ENCODE measurements at places on chromosomes 2 and 18. TPM values are rescaled to one million over a fixed set of nuclear protein-coding genes. Genes with fewer than 3 reads are reported as not detected.

DNA sequence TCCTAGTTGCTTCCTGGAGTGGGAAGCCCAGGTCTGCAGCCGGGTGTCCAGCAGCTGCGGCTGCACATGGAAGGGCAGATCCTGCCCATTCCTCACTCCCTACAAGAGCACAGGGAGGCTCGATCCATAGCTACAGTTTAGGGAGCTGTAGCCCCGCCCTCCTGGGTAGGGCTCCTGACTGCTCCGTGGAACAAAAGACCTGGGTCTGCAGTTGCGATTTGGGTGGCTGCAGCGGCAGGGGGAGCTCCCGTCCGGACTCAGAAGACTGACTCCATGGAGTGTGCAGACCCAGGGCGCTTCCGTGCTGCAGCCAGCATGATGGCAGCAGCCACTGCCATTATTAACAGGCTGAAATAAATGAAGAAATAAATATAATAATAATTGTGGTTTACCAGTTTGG, 157.3 kb downstream of the CTNNA2 start:
- no peak for DNase-seq

- no peak for DNase-seq
These were observed 31.8 kb downstream of the ATP9B start for GRCh38 chr18:79100944-79101343.

DNA sequence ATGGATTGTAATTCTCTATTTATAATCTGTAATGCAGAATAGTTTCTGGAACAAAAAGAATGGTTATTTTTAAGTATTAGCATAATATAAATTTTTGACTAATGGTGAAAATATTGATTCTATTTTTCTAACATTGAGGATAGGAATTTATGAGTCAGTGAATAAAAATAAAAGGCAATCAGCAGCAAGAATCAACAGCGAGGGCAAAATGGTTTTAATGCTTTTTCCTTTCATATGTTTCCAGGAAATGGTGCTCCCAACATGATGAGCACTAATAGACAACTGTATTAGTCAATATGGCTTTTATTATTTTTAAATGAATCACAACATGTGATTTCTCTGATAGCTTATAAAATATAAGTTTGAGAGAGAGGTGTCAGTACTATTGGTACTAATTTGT, 90.7 kb upstream of the TFPI start:
- no peak for DNase-seq

DNA sequence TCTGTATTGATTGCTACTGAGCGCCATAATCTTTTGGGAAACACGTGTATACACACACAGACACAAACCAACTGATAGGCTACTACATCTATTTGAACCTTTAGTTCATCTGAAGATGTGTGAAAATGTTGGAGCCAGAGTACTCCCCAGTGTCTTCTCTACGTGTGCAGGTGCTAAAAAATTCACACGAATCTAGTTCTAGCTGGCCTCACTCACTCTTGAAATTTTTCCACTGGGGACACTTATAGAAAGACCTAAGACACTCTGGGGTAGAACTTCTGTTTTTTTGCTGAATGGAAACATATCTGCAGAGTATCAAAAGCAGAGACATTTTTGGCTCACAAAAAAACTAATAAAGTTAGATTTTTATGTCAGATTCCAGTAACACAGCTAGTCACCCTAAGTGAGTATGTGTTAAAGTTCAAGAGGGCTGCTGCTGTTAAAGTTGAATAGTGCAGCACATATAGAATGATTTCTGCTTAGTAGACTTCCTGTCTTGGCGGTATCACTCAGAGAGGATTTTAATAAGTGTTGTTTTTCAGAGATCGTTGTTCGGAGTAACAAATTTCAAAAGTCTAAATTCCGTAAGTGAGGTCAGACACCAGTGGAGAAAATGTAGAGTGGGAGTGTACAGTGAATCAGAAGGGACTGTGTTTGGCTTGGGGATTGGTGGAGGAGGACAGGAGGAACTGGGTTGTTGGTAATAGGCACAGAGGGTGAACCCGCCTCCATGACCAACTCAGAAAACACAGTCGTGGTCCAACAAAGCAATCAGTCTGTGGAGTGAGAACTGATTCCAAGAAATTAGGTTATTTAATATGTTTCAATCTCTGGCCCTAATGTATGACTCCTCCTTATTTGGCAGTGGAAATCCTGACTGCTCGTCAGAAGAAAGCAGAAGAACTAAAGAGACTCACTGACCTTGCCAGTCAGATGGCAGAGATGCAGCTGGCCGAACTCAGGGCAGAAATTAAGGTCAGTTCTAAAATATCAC, 43.1 kb downstream of the KCTD18 start:
- DNase-seq, result peak; percentile 58

- no peak for DNase-seq
These were observed 115.6 kb downstream of the NETO1 start for GRCh38 chr18:72752220-72752619.

GRCh38 chr2:212535996-212536816, 2.4 kb downstream of the ERBB4 start:
- no peak for DNase-seq

GRCh38 chr2:202337151-202337550, 39.0 kb upstream of the BMPR2 start:
- no peak for DNase-seq

DNA sequence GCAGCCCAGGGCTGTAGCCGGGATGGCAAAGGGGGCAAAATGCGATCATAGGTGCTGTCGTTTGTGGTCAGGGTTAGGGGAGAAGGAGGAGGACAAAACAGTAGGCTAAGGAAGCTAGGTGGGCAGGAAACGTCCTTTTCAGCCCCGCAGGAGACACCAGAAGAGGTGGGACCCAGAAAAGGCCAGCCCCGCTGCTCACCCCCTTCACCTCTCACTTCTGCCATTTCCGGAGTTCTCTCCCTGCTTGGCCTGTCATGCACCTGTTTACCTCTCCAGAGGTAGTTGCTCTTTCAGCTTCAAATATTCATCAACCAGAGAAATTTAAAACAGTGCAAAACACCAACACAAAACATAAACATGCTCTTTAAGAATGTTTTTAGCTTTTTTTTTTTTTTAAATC, 849 bp downstream of the AQP4 start:
- DNase-seq, result no peak

GRCh38 chr2:22822835-22823234, 562.1 kb upstream of the KLHL29 start:
- no peak for DNase-seq

DNA sequence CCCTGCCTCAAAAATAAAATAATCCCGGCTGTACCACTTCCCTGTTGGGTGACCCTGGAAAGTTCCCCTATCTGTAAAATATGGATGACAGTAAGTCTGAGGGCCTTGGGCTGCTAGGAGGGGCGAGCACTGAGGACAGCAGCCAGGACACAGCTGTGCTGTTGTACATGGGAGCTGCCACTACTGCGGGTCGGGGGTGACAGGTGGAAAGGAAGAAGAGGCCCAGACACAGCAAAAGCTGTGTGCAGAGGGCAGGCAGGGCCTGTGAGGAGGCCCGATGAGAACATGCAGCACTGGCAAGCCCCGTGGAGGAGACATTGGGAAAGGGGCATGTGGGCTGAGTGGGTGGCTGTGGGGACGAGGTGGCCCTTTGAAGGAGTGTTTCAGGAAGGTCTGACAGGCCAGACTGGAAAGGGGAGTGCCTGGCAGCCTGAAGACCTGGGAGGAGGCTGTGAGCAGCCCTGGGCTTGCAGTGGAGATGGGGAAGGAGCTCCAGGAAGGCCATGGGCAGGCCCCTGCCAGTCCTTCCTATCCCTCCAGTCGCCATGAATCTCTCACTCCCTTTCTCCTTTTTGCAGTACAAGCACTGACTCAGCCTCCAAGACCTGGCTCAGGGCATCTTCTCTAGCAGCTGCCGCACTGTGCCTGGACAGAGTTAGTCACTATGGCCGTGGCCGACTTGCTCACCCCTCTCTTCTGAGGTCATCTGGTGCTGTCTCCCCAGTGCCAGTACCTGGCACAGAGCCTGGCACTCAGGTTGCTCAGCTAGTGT, 28.9 kb upstream of the SEMA4C start:
- no peak for DNase-seq

DNA sequence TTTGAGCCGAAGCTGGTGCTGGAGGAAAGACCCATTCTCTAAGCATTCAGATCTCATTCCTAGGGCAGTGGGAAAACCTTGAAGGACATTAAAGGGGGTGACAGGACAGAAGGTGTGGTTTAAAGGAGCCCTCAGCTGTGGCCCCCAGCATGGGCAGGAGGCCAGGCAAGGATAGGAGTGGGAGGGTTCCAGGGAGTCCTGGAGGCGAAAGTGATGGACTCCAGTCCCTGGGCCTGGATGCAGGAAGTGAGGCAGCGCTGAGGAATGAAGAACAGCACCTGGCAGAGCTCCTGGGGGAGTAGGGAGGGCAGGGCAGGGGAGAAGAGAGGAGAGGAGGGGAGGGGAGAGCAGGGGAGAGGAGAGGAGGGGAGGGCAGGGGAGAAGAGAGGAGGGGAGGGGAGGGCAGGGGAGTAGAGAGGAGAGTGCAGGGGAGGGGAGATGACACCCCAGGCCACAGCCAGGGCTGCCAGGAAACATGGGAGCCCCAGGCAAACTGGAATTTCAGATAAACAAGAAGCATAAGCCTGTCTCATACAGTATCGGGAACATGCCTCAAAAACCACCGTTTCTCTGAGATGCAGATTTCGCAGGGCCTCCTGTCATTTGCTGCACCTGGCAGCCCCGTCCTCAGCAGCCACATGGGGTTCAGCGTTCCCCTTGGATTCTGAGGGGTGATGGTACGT, 5.7 kb downstream of the RAMP1 start:
- DNase-seq, result no peak

DNA sequence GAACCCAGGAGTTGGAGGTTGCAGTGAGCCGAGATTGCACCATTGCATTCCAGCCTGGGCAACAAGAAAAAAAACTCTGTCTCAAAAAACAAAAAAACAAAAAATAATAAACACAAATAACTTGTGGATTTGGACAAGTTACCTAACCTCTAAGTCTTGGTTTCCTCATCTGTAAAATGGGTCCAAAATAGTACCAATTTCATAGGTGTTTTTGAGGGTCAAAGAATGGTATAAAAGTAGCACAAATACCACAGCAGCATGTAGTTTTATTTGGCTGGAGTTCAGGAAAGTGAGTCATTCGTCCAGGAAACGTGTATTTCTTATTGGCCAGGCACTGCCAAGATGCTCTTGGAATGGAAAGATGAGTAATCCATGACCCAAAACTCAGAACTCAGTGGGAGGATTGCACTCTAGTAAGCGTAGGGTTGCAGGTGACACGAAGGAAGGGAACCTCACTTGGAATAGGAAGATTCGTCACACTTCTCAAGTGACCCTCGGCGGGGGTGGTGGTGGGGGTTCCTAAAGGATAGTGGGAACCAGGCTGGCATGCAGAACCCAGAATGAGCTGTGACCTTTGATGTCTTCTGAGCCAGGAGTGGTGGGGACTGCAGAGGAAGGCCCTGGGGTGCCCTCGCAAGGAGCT, 24.4 kb downstream of the GRHL1 start:
- DNase-seq, result no peak

- no peak for DNase-seq
These were observed 57.1 kb downstream of the ST3GAL5 start for GRCh38 chr2:85831735-85832134.

NIF3L1 gene
- 24.8 TPM for polyA plus RNA-seq

SLC16A14 gene
- 0.14 TPM for polyA plus RNA-seq

MTX2 gene
- 22.9 TPM for polyA plus RNA-seq

ATP5F1A gene
- polyA plus RNA-seq, result 553 TPM

Measured in CD4-positive, CD25-positive, alpha-beta regulatory T cell (primary cell).